ENCODE measurements at places on chromosomes 7 and 10.
A peak's percentile ranks its signal among the peaks of the same experiment; 100 is the strongest.

- no peak for DNase-seq
Measured at GRCh38 chr7:129184981-129185670, 3.3 kb upstream of the SMO start.

DNA sequence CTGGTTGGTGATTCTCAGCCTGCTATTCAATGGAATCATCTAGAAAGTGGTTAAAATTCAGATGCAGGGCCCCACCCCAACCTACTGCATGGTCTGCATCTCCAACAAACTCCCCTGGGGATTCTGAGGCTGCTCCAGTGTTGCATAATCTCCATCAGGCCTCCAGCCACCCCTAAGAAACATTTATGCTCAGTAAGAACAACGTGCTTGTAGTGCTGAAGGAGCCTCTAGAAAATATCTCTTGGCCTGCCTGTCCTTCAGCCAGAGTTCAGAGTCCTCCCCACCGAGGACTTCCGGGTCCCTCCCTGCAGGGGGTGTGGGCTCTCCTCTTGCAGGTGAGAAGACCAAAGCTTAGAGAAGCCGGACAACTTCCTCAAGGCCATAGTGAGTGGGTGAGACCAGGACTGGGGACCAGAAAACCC is 159.8 kb downstream of the SH3PXD2A start:
- DNase-seq: peak; percentile 88

- peak; percentile 85 for DNase-seq
Measured at GRCh38 chr10:74293686-74294371, 142.8 kb downstream of the ADK start.

DNA sequence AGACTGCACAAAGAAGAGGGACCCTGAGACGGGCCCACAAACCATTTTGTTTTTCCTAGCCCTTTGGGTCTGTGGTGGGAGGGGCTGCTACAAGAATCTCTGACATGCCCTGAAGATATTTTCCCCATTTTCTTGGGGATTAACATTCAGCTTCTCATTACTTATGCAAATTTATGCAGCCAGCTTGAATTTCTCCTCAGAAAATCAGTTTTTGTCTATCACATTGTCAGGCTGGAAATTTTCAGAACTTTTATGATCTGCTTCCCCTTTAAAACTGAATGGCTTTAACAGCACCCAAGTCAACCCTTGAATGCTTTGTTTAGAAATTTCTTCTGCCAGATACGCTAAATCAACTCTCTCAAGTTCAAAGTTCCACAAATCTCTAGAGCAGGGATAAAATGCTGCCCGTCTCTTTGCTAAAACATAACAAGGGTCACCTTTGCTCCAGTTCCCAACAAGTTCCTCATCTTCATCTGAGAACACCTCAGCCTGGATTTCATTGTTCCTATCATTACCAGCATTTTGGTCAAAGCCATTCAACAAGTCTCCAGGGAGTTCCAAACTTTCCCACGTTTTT is 560.0 kb upstream of the KCND2 start:
- DNase-seq: no peak

- DNase-seq: no peak
Measured at GRCh38 chr10:119619215-119619614, 22.5 kb upstream of the TIAL1 start.

- peak; percentile 83 for DNase-seq
Measured at GRCh38 chr10:114504769-114505579, 100.7 kb upstream of the AFAP1L2 start.

- DNase-seq: no peak
Measured at GRCh38 chr10:124732931-124733570, 11.1 kb downstream of the FAM53B start.

DNA sequence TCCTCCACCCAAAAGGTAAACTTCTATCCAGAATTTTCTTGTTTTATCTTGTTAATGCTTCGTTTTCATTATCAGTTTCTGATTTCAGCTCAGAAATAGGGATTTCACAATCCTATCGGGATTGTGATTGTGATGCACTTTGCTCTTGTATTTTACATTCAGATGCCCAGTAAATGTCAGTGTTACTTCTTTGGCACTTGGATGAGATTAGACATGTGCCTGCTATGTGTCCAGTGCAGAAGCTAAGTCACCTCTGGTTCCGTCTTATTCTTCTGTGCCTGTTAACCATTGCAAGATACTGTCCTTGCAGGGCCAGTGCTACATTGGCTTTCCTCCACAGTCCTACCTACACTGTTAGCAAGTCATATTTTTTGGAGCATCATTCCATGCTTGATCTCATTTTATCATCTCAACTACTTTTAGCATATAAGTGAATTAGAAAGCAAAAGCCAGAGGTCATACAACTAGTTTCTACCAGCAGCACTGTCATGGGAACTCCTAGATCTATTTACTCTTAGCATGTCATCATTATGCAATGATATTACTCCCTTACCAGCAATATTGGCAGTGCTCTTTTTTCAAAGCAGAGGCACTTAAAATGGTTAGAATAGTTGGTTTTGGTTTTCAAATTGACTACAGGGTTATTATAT is 26.7 kb downstream of the ZNF277 start:
- peak; percentile 9 for DNase-seq

DNA sequence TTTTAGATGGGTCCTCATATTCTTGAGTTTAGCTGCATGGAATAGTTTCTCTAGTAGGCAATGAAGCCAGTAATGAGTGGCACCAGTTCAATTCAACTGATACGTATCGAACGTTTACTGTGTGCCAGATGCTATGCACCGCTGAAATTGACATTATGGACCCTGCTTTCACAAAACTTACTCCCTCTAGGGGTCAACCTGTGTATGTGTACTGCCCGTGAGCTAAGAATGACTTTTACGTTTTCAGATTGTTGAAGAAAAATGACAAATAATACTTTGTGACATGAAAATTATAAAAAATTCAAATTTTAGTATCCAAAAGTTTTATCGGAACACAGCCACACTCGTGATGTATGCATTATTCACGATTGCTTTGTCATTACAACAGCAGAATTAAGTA is 95.5 kb downstream of the ZMYND11 start:
- no peak for DNase-seq
